ENCODE measurements at places on chromosomes 2 and 18.
A peak's percentile ranks its signal among the peaks of the same experiment; 100 is the strongest.

- DNase-seq, result no peak
These were observed 537.8 kb downstream of the LRRTM4 start for GRCh38 chr2:76984359-76984758.

DNA sequence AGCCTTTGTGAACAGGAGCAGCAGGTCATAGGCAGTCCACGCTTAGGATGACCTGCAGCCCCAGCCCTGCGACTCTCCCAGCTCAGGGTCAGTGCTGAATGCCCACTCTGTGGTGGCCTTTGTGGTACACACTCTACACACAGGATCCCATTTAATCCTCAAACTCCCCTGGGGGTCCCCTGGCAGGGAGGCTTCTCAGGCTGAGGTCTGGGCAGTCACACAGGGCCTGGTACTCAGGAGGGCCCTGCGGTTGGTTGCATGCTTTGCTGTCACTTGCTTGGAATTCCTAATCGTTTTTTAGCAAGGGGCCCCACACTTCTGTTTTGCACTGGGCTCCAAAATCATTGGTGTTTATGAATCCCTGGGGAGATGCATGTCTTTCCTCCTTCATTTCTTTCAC is 113.0 kb downstream of the EML6 start:
- no peak for DNase-seq

- no peak for DNase-seq
These were observed 25.3 kb upstream of the BOD1L2 start for GRCh38 chr18:57121542-57122112.

GRCh38 chr2:237458519-237458918 is 28.5 kb upstream of the MLPH start:
- DNase-seq, result no peak

- DNase-seq, result no peak
These were observed 16.2 kb downstream of the IL18RAP start for GRCh38 chr2:102439065-102439695.

DNA sequence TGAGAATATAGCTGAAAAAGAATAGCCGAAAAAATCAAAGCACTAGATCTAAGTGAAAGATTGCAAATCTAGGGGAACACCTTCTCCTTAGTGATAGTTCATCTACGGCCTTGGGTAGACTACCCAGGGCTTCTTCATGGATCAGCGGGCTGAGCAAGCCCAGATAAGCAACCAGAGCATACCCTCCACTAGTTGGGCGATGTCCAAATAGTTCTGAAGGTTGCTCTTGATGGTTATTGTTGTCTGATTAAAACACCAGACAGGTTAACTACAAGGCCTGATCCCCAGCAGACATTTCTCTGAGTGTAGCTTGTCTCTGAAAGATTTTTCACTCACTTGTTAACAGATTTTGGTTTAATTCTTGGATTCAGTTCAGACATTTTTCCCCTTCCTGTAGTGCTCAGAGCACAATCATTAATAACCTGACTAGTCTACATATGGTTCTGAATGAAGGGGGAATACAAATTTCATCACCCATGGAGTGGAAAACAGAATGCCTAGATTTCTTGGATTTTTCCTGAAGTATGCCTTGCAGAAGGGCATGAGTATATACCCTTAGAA is 99.6 kb downstream of the BABAM2 start:
- DNase-seq, result no peak

GRCh38 chr2:179268277-179268925 is 3.8 kb upstream of the SESTD1 start:
- DNase-seq, result no peak

DNA sequence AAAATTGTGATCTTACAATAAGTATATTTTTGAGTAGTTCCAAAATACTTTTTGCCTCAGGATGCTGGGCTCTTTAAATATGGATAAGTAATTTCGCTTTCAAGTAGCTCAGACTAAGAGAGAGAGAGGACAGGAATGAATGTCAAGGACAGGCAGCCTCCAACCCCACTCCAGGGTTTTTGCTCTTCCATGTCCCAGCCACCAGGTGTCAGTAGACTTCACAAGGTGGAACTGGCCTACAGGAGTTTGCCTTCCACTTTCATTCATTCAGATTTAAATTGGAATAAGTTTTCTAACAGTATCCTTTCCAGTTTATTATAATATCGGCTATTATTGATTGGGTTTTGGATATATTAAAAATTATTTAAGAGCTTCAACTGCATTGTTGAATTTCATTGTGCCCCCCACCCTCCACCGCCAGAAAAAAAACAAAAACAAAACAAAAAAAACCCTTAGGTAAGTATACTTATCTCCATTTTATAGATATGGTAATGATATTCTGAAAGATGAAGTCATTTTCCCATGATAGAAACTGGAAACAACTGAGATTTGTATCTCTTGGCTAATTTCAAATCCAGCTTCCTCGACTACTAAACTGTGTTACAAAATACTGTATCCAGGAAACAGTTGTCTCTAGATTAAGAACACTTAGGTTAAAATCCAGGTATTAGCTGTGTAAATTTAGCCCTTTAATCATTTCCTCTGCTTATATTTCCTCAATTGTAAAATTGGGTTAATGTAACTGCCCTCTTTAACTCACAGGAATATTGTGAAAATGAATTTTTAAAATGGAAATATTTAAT is 793.1 kb downstream of the ERBB4 start:
- DNase-seq, result peak; percentile 27

DNA sequence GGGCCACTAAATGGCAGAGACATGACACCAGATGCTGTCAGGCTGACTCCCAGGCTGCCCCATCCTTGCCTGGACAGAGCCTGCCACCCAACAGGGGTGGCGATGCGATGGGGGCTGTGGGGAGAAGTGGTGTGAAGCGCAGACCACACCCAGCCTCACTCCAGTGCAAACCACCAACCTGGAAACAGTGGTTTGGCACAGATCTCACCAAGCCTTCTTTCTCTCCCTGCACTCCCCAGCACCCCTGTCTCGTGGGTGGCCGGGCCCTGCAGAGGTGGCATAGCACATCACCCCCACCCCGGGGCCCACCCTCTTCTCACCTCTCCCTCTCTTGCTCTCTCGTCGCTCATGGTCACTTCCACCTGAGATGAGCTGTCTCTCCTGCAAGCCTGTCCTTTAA is 32.6 kb downstream of the CIB4 start:
- no peak for DNase-seq

DNA sequence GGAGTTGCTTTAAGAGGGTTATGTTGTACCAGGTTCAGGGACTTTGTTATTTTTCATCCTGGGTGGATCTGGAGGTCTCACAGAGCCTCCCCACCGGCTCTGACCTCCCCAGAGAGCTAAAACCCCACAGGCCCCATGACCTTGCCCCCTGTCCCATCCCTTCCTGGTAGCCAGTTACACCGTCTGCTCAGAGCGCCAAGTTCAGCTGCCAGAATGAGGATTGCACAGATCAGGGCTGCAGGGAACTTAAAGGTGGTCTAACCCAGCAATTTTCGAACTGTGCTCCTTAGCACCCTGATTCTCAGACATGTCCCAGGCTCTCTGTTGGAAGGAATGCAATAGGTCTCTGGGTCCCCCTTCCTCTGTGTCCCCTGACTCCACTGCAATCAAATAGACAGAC is 32.1 kb downstream of the ATOH8 start:
- DNase-seq, result no peak

DNA sequence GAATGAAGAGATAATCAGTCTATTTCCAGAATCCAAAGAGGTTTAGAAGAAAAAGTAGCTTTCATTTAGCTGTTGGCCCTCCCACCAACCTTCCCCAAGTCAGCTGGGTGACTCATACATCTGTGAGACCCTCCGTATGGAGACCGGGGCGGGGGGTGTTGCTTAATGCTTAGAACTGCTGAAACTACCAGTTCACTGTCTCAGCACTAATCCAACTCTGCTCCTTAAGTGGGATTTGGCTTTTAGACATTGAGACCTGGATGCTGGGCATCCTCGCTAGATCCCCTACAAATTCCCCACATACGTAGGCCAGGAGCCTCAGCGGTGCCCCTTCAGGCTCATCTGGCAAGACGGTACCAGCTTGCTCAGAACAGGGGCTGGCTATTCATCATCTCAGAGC is at the start of gene SAG:
SAG (plus strand) TSS at position 252 of the 400 bp plus-strand sequence. CDS start 1,374 bp downstream, outside the sequence.
- no peak for DNase-seq

GRCh38 chr2:196328088-196328680 is 156.8 kb upstream of the STK17B start:
- DNase-seq, result no peak

DNA sequence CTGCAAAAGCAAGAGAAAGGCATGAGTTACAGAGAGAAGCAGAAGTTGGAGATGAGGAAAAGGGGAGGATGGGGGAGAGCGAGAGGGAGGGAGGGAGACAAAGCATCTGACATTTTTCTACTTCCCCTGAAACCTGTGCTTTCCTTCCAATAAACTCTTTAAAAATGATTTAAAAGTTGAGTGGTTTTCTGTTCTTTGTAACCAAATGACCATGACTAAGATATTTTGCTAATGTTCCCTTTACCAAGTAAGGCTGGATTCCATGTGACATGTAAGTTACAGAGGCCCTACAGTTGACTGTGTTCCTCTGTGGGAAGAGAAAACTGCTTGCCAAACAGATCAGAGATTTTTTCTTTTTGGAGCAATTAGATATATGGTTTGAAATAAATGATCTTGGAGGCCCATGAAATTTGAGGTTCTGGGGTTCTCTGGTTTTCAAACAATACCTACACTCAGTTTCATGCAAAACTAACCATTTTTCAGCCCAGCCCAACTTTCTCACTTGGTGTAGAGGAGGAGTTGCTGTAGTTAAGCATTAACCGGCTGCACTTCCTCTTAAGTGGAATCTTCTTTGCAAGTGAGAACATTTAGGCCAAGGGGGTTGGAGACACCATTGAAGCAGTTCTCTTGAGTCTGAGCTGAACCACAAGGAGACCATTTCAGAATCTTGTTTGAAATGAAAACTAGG is 34.5 kb downstream of the INSIG2 start:
- no peak for DNase-seq

DNA sequence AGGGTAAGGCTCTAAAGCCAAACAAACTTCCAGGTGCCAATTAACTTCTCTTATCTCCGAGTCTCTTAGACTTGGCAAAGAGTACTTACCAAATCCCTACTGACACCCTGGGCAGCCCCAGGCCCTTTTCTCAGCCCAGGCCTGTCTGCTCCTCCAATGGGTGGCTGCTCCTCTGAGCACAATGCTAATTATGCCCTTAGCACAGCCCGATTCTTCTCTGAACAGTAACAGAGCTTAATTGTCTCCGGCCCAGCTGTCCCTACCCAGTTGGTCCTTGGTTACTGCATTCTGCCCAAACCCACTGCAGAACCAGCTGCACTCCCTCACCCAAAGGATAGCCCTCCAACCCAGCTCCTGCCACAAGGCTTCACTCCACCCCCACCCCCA is 110.3 kb downstream of the SMAD7 start:
- DNase-seq, result peak; percentile 72

GRCh38 chr2:58484221-58484620 is 243.1 kb upstream of the FANCL start:
- DNase-seq, result no peak

GRCh38 chr18:56489893-56490292 is 148.5 kb downstream of the TXNL1 start:
- no peak for DNase-seq

- DNase-seq, result no peak
These were observed 756.5 kb upstream of the LRRTM1 start for GRCh38 chr2:81061016-81061415.
